DND-41 (cell line): ENCODE measurements at places on chromosomes 12 and 14.

GRCh38 chr14:45785240-45785639 lies 532.2 kb upstream of the MIS18BP1 start:
- no peak for DNase-seq

DNA sequence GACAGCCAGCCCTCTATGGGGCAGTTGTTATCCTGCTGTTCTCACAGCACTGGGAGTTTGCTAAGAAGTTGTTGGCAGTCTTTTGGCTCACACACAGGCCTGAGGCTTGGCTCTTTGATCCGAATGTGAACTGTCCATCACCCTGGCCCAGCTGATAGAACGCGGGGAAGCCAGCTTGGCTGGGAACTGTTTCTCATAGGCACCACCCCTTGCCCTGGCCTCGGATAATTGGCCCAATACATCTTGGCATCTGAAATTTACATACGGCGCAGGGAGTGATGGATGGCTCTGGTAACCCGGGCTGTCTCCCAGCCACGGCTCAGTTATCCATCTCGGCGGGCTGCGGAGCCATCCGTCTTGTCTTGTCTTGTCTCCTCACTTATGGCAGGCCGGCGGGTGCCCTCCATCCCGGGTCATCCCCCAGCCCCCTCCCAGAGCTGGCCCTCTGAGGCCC lies 164.1 kb downstream of the PHETA1 start:
- DNase-seq = no peak

GRCh38 chr12:61267474-61267873 lies 992.7 kb upstream of the USP15 start:
- DNase-seq = no peak

DNA sequence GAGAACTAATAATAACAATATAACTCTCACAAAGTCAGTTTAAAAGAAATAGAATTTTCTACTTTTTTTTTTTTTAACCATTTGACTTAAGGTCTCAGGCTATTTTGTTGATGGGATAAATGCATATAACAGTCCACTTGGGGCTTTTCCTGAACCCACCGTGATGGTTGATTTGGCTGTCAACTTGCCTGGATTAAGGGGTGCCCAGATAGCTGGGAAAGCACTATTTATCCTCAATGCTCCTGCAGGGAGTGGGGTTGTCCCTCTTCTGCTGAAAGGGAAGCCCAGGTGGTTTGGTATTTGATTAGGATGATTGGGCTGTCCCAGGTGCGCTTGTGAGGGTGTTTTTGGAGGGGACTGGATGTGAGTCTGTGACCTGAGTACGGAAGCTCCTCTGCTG lies 114.9 kb downstream of the AACS start:
- DNase-seq = no peak

GRCh38 chr12:43832463-43833168 lies 3.3 kb upstream of the TMEM117 start:
- no peak for DNase-seq

DNA sequence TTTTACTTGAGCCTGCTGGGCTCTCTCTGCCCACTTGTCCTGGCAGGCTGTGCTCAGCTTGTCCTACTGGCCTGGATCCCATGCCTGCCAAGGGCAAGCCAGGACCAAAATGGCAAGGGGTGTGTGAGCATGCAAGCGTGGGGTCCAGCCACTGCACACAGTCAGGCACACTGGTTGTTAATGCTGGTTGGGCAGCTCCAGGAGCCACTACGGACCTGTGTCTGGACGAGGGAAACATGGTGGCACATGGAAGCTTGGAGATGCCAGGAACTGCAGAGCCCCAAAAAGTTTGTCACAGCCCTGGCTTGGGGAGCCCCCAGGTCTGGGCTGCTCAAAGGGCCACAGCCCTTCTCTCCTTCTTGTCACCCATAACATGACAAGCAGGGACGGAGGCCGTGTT lies 83.8 kb downstream of the ACSS3 start:
- no peak for DNase-seq

DNA sequence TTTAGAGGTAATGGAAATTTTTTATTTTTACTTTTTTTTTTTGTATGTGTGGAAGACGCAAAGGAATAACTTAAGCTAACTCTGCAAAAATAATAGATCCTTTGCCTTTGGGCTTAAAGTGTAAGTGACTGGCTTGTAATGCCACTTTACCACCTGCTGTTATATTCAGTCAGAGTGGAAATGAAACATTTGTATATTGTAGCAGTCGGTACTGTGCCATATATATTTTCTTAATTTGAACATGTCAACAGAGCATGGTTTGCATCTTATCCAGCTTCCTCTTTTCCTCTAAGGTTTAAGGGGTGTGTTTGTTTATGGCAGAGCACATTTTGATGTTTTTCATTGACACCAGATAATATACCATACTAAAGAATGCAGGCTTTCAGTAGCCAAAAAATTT lies 176.6 kb downstream of the TRHDE start:
- DNase-seq = no peak

- DNase-seq = no peak
These were observed 82.2 kb downstream of the PAPOLA start for GRCh38 chr14:96584199-96584906.

DNA sequence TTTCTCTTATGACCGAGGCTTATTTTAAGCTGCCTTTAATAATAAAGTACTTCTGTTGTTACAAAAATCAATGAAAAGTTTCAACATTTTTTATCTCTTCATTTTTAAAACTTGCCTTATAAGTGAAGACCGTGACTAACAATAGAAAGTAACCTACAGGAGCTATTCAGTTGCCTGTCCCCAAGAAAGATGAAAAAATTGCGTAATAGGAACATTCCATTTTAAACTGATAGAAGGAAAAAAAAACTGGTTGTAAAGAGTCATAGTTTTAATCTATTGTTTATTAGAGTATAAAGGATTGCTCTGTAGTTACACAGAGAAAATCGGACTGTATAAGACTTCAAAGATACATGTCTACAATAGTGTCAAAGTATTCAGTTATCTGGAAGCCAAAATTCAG lies 83.3 kb downstream of the DAAM1 start:
- no peak for DNase-seq

DNA sequence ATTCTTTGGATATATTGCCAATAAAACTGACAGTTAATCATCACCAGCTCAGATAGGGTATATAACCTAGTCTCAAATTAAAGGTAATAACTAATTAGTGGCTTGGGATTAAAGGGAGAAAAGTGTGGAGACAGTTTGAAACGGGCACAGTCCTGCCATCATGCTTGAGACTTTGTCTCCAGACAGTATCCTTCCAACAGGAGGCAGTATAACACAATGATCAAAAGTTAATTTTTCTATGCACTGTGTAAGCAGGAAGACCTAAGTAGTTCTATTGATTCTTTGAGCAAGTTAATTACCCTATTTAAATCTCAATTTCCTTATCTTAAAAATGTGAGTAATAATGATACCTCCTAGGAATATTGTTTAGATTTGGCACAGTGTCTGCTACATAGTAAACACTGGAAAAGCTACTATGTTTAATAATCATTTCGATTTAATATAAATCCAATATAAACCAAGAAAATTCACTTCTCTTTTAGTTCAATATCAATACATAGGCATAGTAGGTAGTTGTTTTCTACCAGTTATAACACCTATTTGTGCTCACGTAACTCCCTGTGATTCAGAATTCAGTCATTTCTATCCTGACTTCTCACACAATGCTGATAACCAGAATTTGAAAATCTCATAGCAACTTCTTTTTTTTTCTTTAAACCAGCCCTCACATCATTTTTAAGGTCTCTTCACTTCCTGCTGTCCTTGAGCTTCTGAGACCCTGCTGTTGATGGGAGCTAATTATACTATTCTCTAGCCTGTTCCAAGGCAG lies 53.7 kb downstream of the GALNT4 start:
- DNase-seq = no peak

- DNase-seq = no peak
These were observed 64.8 kb upstream of the BEGAIN start for GRCh38 chr14:100651999-100652508.

- no peak for DNase-seq
These were observed 83.2 kb downstream of the SLC38A6 start for GRCh38 chr14:61064210-61064609.

DNA sequence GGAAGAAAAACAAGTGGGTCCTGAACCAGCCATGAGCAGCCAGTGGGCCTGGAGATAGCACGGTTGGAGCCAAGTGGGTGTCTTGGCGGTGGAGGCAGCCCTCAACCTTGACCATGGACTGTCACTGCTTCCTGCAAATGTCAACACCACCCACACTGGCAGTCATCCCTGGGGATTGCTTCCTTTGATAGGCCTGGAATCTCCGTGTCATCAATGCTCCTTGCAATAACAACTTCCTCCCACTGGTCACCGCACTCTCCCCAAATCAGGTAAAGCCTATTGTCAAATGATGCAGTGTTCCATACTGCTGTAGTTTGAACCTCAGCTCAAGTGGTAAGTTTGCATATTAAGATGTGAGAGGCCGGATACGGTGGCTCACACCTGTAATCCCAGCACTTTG lies 129.1 kb downstream of the NTF3 start:
- DNase-seq = no peak

GRCh38 chr12:131345521-131346436 lies 365.1 kb upstream of the SFSWAP start:
- no peak for DNase-seq

DNA sequence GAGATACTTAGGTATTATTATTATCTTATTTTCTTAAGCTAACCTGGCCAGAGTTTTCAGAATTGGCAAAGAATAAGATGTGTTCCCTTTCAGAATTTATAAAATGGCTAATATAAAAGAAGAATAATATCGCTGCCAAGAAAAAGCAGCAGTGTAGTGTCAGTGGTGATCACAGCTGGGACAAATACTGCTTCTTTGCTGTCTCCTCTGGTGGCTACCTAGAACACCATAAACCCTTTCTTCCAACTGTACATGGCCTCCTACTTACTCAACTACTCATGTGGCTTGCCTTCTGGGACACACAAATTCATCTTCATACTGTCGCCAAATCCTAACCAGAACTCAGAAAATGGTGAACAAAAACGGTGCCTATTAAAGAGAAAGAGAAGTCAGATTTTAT lies 72.7 kb downstream of the MED13L start:
- DNase-seq = no peak

- DNase-seq = no peak
These were observed 6.7 kb downstream of the TAS2R43 start for GRCh38 chr12:11085419-11085818.

DNA sequence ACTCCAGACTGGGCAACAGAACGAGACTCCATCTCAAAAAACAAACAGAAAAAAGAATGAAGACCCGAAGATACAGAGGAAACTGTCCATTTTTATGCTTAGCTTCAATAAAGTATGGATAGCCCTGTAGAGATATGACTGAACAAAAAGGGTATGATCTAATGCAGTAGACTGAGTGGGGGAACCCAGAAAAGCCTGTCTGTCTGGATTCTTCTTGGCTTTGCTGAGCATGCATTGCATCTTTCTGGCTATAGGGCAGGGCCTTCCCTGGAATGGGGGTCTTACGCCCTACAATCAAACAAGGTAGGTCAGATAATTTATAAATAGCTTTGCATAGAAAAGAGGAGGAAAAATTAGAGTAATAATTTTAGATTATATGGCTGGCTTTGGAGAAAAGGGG lies 10.1 kb downstream of the MIA2 start:
- no peak for DNase-seq

DNA sequence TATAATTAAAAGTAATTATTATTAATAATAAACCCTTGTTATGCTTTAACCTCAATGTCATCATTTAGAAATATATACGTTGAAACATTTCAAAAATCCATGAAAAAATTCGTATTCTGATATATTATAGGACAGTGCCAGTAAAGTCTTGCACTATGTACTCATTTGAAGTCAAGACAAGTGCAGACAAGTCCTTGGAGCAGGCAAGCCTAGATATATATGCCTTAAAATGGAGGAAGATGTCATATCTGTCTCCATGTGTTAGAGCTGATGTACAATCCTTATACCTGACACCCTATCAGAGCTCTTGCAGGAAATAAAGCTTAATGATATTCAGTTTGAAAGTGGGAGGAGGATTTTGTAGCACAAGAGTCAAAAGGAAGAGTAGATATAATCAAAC lies 310.4 kb downstream of the KCNH5 start:
- DNase-seq = no peak

- DNase-seq = no peak
These were observed 43.7 kb upstream of the TMED10 start for GRCh38 chr14:75220156-75220555.

GRCh38 chr12:14723763-14724162 lies 27.4 kb upstream of the GUCY2C start:
- DNase-seq = peak; percentile 59

- DNase-seq = no peak
These were observed 15.5 kb downstream of the SLC35E3 start for GRCh38 chr12:68761442-68761812.

GRCh38 chr14:69430306-69430939 lies 31.9 kb downstream of the SLC39A9 start:
- no peak for DNase-seq

GRCh38 chr12:69062621-69063237 lies 129.8 kb upstream of the CPM start:
- no peak for DNase-seq

DNA sequence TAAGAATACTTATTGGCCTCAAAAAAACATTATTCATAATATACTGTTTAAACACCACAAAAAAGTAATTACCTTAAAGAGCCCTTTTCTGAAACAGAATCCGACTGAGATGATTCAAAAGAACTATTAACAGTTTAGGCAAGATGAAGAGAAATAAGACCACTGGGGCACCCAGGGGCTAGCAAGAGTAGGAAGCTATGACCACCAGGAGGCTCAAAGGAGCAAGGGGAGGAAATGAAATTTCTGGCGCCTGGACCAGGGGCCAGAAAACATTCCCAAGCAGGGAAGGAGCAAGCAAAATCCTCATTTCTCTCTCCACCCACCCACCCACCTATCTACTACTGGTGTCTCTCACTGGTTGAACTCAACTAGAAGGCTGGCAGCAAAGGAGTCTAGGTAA lies 6.3 kb upstream of the DCAF4 start:
- no peak for DNase-seq

DNA sequence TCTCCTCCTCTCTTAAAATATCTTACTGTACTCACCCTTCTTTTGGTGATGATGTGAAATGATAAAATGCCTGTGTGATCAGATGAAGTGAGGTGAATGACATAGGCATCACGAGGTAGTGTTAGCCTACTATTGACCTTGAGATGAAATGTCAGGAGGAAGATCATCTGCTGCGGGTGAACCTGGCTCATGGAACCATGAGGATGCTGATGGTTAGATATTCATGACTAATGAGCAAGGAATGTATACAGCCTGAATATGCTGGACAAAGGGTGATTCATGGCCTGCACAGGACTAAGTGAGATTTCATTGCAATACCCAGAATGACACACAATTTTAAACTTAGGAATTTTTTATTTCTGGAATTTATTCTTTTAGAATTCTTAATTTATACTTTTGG lies 89.6 kb downstream of the DAAM1 start:
- DNase-seq = no peak

- peak; percentile 43 for DNase-seq
These were observed 7.6 kb upstream of the RAB21 start for GRCh38 chr12:71746974-71747611.
